Stimulated activated CD8-positive, alpha-beta memory T cell treated with anti-CD3 and anti-CD28 coated beads, Interleukin-4, amount 100 ng/mL, for 1 hour (primary cell): ENCODE measurements at places on chromosomes 1 and 21.

DNA sequence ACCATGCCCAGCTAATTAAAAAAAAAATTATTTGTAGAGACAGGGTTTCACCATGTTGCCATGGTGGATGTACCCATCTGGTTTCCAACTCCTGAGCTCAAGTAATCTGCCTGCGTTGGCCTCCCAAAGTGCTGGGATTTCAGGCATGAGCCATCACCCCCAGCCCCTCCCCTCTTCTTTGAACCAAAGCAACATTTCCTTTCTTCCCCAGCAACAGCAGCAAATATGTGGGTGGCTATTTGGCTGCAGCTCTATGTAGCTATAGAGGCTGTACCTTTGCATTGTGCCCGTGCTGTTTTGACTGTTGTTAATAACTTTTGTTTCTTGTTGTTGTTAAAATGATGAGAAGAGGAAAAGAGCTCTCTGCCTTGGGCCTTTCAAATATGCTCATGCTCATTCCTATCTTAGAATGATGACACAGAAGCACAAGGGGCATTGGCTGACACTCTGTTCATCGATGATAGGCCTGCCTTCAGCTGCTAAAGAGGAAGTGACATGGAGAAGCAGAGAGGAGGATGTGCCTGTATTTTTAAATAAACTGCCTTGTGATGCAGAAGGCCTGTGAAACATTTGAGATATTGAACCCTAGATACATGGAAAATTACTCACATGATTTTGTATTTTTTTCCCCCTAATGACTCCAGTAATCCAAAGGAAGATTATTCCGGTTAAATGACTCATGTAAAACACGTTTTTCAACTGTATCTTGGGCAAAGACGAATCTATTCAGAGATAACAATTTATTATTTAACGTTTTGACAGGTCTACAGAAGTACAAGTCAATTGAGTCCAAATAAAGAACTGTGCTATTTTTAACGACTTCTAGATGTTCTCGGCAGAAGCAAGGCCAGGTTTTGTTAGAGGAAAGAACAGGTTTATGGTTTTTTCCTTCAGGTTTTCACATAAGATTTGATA lies 20.5 kb upstream of the XPR1 start:
- no peak for DNase-seq

GRCh38 chr1:233523047-233523446 lies 90.9 kb upstream of the KCNK1 start:
- no peak for DNase-seq

- no peak for DNase-seq
These were observed 10.7 kb upstream of the MRPS14 start for GRCh38 chr1:175033953-175034352.

- no peak for DNase-seq
These were observed 3.5 kb upstream of the RAP1GAP start for GRCh38 chr1:21672478-21673276.

DNA sequence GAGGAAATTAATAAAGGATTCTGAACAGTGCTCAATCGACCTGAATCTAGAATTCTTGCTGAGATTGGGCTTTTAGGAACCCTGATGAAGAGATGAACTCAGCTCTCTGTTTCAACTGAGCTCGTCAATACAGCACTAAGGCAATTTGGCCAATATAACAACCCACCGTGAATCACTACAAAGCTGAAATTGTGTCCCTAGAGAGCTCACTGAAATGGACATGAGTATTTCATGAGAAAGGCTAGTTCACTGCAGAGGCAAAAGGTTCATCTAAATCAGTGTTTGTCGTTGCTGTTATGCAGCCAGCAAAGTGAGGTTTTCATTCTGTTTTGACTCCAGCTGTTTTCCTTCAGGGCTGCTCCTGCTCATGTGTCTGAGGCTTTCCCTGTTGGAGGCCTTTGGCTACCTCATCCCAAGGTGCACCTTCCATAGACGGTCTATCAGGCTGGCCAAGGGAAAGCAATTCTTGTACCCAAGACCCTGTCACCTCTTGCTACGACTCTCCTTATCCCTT lies 83.5 kb downstream of the URB2 start:
- no peak for DNase-seq

DNA sequence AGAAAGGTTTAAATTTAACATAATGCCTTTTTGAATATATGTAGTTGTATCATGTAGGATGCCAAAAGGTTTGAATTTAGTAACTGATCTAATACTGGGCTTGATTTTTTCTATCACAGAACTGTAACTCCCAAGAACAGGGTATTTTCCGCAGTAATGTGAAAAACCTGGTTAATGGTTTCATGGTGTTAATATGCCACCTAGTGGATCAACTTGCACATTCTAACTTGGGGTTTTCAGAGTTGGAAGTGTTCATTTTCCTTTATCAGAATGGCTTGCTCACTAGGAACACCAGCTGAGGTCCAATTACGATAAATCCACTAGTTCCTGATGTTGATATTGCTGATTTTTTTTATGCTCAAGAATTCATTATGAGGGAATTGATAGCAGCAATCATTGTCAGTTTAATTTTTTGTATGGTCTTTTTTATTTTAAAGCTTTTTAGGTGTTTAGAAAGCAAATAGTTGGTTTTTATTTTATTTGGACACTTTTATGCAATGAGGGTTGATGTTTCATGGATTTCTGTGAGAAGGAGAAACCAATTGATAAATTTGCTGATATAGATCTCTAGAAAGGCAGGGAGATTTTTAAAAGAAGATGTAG lies 157.2 kb downstream of the PLA2G4A start:
- no peak for DNase-seq

GRCh38 chr1:209403921-209404320 lies 179.6 kb upstream of the CAMK1G start:
- no peak for DNase-seq

GRCh38 chr1:172402878-172403569 lies 17.5 kb upstream of the C1orf105 start:
- DNase-seq: no peak

- no peak for DNase-seq
These were observed 471.7 kb upstream of the B3GALT2 start for GRCh38 chr1:193658081-193658480.

DNA sequence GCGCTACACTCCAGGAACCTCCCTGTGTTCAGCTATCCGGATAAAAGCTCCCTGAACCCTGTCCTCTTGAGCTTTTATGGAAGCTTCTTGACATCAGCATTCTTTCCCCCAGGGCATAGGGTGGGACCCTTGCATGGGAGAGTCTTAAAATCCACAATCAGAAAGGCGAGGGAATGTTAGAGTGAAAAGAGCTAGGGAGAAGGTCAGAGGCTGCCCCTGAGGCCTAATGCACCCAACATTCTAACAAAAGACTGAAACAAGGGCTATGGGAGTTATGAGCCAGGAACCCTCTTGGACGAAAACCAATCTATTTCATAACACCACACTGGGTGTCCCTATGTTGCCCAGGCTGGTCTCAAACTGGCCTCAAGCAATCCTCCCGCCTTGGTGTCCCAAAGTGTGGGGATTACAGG lies 36.7 kb downstream of the NEK2 start:
- DNase-seq: no peak

GRCh38 chr1:55064861-55065263 lies 25.5 kb downstream of the PCSK9 start:
- no peak for DNase-seq

DNA sequence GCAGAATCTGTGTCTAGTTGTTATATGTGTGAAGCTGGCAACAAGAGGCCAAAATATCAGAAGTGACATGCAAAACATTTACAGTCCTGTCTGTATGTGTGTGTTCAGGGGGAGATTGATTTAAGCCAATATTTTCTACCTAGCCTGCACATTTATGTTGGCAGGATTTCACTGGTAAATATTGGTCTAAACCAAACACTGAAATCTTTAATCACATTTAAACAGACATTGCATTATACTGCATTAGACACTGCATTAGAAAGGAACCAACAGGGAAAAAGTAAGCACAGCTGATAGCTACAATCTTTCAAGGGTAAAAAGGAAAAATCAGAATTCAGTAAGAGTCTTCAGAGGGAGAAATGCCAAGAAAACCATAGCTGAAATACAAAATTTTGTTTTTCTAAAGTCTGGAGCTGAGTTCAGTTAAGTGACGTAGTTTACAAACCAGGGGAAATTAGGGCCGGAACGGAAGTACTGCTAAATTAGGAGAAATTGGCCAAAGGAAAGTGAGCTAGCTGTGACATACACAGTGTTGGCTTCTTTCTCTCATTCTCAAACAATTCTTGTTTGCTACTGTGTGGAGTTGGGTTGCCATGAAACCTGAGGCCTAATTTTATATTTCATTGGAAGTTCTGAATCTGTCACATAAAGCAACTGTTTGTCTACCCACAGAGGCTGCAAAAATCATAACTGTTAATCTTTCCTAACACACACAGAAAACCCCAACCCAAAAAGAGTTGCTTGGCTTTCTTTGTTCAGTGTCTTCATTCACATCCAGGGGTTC lies 217.3 kb upstream of the SGIP1 start:
- DNase-seq: no peak

- no peak for DNase-seq
These were observed 84.2 kb downstream of the LACTBL1 start for GRCh38 chr1:22888320-22889075.

GRCh38 chr1:26851106-26851684 lies 11.8 kb upstream of the SFN start:
- DNase-seq: no peak

DNA sequence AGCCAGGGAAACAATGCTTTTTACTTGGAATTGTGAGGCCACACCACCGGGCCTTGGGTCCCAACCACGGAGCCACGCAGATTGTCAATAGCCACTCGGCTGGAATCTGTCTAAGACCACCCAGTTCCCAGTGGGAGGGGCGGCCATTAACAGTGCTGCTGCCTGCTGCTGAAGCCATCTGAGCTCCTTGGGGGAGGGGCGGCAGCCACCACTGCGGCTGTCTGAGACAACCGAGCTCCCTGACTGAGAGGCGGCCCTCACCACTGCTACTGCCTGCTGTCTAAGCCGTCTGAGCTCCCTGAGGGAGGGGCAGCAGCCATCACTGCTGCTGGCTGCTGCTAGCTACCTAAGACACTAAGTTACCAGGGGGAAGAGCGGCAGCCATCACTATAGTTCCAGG lies 64.3 kb downstream of the DMRTA2 start:
- no peak for DNase-seq

GRCh38 chr1:197464044-197464443 lies 196.0 kb downstream of the CRB1 start:
- no peak for DNase-seq

DNA sequence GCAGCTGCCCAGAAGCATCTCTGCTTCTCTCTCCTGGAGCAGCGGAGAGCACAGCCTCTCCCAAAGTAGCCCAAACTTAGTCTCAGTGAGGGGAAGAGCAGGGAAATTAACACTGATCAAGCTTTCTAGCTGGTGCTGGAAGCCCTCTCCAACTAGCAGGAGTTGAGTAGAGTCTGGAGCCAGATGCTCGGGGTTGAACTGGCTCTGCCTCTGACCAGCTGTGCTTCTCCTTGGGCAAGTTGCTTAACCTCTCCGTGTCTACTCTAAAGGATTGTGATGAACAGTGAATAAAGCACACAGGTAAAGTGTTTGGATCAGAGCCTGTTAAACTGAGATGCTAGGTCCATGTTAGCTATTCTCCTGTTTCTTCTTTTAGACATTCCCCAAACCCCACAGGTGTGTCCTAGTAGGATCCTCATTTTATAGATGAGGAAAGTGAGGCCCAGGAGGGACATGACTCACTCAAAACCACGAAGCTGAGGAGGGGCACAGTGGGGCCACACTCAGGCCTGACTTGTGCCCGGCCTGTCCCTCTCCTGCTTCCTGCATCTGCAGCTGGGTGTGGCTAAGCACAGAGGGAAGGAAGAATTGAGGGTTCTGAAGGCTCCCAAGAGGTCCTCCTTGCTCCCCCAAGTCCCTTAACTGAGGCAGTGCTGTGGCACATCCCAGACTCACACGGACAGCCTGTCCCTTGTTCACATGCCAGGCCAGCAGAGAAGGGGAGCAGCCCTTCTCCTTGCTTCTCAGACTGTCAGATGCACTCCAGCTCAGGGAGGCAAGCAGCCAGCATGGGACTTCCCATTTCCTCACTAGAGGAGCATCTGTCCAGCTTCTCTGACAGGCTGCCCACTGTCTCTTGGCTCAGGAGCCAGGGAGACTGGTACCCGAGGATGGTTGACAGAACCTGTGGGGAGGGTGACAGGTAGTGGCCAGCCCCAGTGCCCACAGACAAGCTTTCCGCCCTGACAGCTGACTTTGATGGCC lies 152.0 kb upstream of the IGSF21 start:
- DNase-seq: no peak

DNA sequence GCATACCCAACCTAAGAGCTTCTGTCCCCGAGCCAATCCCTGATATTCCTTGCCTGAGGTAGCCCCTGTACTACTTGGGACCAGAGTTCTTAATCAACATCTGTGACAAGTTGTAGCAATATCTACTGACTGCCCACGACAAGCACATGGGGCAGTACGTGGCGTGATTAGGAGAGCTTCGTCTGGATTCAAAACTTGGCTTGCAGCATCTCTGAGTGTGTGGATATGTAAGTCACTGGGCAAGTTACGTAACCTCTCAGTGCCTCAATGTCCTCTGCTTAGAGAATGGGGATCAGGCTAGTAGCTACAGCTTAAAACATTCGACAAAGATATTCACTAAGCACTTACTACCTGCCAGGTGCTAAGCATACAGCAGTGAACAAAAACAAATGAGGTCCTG lies 5.0 kb downstream of the HSPG2 start:
- no peak for DNase-seq

GRCh38 chr1:110474444-110474843 lies 23.5 kb downstream of the PROK1 start:
- DNase-seq: no peak

DNA sequence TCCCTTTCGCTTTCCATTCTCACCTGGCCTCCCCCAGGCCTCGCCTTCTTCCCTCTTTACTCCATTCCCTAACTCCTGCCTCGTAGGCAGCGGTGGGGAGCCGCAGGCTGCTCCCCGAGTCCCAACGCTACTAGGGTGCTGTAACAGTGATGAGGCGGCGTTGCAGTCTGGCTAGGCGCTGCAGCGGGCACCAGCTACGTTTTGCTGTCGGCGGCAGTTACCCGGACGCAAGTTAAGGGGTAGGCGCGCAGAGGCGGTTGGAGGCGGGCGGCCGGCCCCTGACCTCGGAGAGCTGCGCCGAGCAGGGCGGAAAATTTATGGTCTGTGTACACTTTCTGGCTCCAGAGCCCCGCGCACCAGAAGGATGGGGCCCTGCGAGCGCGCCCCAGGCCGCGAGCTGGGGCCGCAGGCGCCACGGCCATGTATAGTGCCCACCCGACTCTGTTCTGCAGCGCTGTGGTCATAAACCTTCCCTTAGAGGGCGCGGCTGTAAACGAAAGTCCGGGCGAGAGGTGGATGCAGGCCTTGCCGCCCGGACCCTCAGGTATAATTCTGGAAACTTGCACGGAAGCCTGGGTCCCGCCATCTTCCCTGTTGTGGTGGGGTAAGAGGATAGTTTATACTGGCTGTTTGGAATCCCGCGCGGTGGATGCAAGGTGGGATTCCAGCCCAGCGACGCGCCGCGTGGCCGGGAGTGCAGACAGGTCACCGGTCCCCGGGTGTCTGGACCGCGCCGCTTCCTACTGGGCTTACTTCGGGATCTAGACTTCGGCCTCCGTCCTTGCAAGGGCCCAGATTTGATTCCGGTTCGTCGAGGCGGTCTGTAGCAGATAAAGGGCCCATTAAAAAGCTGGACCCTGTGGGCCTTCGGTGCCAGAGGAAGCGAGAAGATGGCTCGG lies 15.0 kb downstream of the HLX start:
- no peak for DNase-seq

- DNase-seq: no peak
These were observed 110.2 kb downstream of the IFI44 start for GRCh38 chr1:78759881-78760280.

- no peak for DNase-seq
These were observed 1.7 kb downstream of the FAM78B start for GRCh38 chr1:166164995-166165660.
